ENCODE measurements at places on chromosomes 2 and 18.

- no peak for DNase-seq
These were observed 62.3 kb downstream of the SOWAHC start for GRCh38 chr2:109676346-109676902.

- no peak for DNase-seq
These were observed 1682.2 kb upstream of the TMEFF2 start for GRCh38 chr2:193876980-193877379.

- no peak for DNase-seq
These were observed 98.9 kb upstream of the LGALSL start for GRCh38 chr2:64354857-64355680.

DNA sequence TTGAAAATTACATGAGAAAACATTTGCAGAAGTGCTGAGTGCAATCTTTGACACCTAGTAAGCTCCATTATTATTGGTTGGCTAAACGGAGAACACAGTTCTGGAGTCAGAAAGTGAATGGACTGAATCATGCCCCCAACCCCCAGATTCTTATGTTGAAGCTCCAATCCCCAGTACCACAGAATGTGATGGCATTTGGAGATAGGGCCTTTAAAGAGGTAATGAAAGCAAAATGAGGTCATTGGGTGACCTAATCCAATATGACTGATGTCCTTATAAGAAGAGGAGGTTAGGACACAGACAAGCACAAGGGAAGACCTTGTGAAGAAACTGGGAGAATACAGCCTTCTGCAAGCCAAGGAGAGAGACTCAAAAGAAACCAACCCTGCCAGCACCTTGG, 200.9 kb upstream of the EPAS1 start:
- no peak for DNase-seq

GRCh38 chr2:104863468-104864279, 9.8 kb downstream of the POU3F3 start:
- no peak for DNase-seq

GRCh38 chr2:159684796-159685195, 27.5 kb upstream of the MARCHF7 start:
- no peak for DNase-seq

DNA sequence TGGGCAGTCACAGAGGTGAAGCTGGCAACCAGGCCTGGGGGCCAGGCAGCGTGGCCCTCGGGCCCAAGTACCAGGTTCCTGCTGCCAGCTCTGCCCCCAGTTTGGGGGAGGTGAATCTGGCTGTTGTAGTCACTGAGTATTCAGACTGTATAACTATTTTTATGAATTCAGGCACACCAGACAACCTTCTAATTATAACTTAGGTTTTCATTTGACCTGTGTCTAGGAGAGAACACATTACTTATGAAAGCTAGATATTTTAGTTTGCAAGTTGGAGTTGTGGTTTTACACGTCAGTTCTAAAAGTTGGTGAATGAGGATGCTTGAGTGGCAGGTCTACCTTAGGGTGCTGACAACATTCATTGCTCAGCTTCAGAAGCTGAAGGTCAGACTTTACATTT, 71.7 kb downstream of the LIMS1 start:
- DNase-seq: no peak

GRCh38 chr2:49860834-49861233, 706.5 kb upstream of the FSHR start:
- no peak for DNase-seq

GRCh38 chr2:196275646-196276352, 104.4 kb upstream of the STK17B start:
- DNase-seq: no peak

DNA sequence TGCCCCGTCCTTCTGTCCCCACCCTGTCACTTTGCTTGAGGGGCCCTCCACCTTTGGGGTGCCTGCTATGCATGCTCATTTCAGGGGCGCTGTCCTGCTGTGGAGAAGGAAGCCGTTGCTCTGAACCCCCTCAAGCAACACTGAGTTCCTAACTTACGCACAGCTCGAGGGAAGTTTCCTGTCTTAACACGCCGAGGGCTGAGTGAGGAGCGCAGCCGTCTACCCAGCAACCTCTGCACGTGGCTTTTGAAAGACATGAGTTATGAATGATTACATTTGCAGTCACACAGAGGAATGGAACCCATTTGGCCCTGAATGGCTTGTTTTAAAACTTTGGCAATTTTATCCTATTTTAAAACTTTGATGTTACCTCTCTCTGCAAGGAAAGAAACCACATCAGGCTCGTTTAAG, 14.0 kb downstream of the RAMP1 start:
- no peak for DNase-seq

- DNase-seq: no peak
These were observed 11.5 kb downstream of the VPS4B start for GRCh38 chr18:63410792-63411191.

GRCh38 chr2:27042159-27042661, 9.3 kb upstream of the AGBL5 start:
- no peak for DNase-seq

DNA sequence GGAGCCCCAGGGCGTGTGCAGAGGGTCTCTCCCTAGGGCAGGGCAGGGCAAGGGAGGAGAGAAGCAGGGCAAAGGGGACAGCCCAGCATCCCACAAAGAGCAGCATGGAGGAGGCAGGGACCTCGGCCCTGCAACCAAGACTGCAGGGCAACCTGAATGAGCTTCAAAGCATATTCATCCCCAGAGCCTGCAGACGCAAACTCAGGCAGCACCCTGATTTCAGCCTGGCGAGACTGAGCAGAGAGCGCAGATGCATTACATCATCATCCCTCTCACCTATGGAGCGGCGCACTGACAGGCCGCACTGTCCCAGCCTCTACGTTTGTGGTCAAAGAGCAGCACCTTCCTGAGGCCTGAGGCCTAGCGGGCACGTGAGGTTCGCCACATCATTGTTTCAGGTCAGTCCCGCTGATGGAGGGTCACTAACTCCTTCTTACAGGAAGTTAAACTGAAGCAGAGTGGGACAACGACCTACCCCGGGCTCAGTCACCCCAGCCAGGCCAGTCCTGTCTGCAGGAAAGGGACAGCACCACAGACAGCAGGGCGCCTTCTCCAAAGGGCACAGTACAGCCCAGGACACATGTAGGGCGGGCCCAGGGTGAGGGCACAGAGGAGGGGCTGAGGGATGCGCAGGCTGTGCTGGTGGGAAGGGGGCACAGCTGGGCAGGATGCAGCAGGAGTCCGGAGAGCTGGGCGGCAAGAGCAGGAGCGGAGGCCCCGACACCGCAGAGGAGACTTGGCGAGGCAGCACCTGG, 67.2 kb upstream of the RAB6C start:
- no peak for DNase-seq

GRCh38 chr2:36834731-36835524, 131.4 kb downstream of the STRN start:
- no peak for DNase-seq

DNA sequence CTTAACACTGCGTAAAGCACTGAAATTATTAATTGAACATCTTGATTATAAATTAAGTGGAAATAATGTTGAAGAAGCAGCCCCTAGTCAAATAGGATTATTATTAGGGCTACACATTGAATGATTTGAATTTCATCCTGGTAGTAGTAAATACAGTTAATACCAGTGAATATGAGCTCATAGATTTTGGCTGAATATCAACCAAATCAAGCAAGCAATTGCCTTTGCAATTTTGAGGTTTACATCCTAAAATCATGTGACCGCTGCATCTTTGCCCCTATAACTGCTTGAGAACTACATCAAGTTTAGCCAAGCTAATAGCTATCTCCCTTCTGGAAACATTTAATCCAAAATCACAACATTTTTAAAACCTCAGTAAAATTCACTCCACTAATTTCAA, 801.2 kb upstream of the PIK3C3 start:
- no peak for DNase-seq

DNA sequence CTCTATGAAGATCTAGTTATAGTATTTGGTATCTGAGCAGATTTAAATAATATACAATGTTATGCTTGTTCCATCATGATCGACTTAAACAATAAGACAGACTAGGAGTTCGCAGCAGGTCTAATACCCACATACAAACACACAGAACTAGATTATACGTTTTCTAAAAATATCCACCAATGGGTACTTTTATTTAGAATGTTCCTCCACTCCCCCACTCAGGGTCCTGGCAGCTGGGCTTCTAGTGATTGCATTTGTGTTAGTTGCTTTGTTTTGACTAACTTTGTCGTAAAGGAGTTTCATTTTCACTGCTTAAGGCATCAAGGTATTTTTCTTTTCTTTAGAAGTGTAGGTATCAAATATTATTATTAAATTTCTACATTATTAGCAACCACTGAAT, 91.4 kb downstream of the RPRM start:
- no peak for DNase-seq

All from T-helper 9 cell (primary cell).